ENCODE measurements at places on chromosomes 12 and 14.
A peak's percentile ranks its signal among the peaks of the same experiment; 100 is the strongest.

DNA sequence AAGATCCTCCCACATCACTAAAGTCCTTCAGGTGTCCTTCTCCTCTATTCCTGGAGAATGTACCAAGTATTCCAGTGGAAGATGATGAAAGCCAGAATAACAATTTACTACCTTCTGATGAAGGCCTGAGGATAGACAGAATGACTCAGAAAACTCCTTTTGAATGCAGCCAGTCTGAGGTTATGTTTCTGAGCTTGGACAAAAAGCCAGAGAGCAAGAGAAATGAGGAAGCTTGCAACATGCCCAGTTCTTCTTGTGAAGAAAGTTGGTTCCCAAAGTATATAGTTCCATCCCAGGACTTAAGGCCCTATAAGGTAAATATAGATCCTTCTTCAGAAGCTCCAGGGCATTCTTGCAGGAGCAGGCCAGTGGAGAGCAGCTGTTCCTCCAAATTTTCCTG lies 54.6 kb upstream of the HELB start:
- no peak for DNase-seq

GRCh38 chr12:25855716-25856115 lies 102.8 kb upstream of the RASSF8 start:
- DNase-seq, result no peak

DNA sequence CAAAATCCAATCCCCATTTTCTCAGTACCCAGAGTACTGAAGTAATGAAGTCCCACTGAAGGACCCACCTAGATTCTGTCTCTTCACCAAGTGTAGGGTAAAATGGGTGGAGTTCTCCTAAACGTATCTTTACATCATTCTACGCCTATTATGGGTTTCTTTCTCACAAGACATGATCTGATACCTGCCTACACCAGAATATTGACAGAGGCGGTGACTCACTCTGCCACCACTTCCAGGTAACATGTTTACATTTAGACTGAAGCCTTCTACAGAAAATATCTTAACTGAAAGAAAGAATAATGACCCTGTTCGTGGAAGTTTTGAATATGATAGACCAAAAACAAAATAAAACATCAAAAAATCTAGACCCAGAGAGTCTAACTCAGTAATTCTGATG lies 89.8 kb downstream of the BTG1 start:
- DNase-seq, result peak; percentile 69

GRCh38 chr12:20248646-20249045 lies 119.7 kb upstream of the PDE3A start:
- no peak for DNase-seq

DNA sequence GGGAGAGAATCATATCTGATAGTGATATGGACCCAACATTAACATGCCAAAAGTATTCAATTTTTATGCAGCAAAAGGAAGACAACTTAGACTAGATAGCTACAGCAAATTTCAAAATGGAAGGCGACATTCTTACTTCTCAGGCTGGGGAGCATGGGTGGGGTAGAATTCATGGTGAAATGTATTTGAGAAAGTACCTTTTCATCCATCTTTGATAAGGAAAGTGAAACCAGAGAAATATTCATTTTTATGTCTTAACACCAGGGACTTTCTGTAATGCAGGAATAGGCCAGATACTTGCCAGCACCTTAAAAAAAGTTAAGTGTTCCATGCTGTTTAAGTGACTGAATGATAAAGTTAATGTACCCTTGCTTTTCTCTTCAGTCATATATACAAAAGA lies 13.4 kb downstream of the BTG1 start:
- DNase-seq, result peak; percentile 48

DNA sequence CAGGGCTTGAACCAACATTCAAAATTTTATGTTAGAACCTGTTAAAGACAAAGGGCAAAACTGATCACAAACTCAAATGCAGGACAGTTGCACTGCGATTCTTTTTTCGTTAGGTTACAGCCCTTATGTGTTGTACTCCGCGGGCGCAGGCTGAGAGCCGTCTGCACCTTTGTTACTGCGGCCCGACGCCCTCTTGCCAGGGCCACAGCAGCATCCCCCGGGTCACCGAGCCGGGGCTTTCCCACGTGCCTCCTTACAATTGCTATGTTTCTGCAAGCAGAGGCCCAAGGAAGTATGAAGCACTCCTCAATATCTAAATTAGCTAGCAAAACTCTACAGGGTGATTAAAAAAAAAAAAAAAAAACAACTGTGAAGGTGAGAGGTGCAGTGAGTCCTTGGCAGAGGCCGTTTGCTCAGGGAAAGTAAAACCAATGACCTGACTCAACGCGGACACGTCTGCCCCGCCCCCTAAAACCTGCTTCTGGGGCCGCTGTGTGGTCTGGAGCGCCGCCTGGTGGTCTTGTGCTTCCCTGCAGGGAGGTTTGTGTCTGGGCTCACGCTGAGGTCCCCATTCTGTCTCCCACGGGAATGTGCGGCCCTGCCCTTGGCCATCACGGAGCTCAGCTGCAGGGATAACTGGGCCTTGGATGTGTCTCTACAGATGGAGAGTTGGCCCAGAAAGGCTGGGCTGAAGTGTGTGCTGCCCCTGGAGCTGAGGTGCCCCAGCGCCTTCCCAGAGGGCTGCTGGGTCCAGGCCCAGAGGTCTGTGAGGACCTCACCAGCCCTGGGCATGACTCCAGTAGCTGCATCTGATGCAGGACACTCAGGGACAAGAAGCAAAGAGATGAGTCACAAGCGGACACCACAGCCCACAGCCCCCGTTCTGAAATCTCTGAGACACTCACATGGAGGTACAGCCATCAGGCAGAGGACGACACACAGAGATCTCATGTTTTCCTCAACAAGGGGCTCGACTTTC lies 418.5 kb downstream of the TMEM121 start:
- peak; percentile 49 for DNase-seq

- DNase-seq, result no peak
Observed at GRCh38 chr12:30640392-30640791, 55.3 kb downstream of the IPO8 start.

DNA sequence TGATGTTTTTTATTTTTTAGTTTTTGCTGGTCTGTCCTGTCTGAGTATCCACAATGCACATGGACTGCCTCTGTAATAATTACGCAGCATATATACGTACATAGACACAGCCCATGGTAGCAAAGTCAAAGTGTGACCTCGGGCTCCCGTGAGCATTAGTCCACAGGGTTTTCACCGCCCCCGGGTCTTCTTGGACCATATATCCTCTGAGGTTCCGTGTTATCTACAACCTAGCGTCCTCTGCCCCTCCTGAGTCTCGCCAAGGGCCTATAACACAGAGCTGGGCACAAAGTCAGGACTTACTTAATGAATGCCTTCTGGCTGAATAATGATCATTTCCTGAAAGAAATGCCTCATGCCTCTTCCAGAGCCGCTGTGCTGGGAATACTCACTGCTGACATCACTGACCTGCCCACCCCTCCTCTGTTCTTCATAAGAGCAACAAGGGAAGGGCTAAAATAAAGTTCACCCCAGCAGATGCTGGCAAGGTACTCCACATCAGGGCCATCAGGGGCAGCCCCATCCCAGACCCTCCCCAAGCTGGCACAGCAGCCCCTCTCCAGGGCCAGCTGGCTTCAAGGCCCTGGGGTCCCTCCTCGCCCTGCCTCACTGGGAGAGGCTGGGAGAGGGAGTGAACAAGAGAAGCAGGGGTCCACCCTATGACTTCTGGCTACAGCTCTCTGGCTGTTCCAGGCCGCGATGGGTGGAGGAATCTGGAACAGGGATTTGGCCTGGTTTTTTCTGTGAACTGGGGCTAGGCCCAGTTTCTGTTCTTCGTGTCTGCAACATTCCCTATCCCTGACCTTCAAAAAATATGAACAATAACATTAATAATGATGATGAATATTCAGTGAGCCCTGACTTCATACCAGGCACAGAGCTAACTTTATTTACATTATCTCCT lies 7.9 kb downstream of the HDAC7 start:
- DNase-seq, result no peak

GRCh38 chr14:39469094-39469710 lies 37.0 kb upstream of the FBXO33 start:
- no peak for DNase-seq

- DNase-seq, result no peak
Observed at GRCh38 chr12:8950221-8950527, 729 bp upstream of the M6PR start.

DNA sequence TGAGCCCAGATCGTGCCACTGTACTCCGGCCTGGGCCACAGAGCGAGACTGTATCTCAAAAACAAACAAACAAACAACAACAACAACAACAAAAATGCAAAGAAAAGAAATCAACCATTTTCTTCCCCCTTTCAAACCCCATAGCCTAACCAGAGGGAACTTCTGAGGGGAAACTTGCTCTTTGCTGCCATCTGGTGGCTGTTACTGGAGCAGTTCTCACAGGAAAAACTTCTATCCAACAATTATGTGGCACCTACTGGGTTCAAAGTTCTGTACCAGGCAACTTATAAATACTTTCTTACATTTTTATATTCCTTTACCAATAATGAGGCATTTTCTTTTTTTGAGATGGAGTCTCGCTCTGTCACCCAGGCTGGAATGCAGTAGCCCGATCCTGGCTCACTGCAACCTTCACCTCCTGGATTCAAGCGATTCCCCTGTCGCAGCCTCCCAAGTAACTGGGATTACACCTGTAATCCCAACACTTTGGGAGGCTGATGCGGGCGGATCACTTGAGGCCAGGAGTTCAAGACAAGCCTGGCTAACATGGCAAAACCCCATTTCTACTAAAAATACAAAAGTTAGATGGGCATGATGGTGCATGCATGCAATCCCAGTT lies 50.9 kb upstream of the BICDL1 start:
- DNase-seq, result peak; percentile 46

GRCh38 chr12:953776-954175 lies 4.3 kb upstream of the RAD52 start:
- no peak for DNase-seq

- DNase-seq, result no peak
Observed at GRCh38 chr14:23639048-23639890, 3.1 kb downstream of the DHRS2 start.

DNA sequence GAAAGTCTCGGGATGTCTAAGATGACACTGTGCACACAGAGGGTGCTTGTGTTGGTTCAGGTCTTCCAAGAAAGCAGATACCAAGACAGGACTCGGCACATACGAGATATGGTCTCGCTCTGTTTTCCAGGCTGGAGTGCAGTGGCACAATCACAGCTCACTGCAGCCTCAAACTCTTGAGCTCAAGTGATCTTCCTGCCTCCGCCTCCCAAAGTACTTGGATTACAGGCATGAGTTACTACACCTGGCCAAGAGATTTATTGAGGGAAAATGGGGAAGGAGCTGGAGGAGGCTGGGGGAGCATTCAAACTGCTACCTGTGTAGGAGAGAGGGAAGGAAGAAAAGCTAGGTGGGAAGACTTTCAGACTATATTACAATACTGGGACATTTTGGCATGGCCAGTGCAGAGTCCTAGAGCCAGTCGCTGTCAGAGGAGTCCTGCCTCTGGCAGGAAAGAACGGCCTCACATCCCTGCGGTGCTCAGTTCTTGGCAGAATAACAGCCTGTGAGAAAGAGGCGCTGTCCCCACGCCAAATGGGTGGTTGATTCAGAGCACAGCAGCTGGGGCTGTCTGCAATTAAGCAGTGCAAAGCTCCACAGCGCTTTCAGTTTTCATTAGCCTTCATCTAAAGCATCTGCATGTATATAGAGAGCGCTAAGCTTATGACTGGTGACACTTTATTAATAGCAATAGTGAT lies 18.3 kb downstream of the SLC17A8 start:
- no peak for DNase-seq

DNA sequence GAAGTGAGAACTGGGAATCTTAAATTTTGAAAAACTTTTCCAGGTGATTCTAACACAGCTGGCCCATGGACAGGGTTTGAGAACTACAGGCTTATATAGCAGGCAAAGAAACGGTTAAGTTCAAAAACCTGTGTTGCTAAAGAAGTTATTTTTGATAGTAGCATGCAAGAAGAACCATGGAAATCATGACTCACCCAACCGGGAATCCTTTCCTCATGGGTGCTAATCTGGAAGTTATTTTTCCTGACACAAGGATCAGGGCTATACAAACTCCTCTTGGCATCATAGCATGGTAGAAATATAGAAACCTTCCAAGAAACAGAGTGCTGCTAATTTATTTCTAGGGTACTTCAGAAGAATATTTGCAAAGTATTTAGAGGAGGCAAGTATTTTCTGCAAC lies 588.7 kb downstream of the CCER1 start:
- no peak for DNase-seq

DNA sequence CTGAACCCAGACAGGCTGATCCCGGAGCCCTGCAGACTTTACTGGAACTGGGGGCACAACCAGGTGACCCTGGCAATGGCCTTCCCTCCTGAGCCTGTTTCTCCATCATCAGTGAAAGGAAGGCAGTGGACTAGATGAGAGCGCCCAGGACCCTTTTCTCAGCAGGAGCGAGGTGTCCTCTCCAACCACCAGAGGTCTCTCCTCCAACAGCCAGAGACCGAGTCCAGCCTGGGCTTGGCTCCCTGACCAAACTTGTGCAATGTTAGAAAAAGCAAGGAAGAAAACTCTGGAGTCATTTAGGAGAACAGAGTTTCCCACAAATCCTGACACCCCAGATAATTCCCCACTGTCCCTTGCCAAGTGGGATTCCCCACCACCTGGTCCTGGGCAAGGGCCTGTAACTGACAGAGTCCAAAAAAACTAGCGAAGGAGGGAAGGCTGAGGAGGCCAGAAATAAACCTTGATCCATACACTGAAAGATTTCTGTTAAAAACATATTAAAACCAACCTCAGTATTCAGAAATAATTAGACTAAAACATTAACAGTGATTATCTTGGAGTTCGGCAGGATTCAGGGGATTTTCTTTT lies 9.0 kb downstream of the RPS6KL1 start:
- no peak for DNase-seq

All from central memory CD4-positive, alpha-beta T cell (primary cell).